ENCODE measurements at places on chromosomes 3 and 15. TPM values are rescaled to one million over a fixed set of nuclear protein-coding genes. Genes with fewer than 3 reads are reported as not detected.

- DNase-seq: no peak
Observed at GRCh38 chr15:77430213-77430612, 9.5 kb downstream of the HMG20A start.

DNA sequence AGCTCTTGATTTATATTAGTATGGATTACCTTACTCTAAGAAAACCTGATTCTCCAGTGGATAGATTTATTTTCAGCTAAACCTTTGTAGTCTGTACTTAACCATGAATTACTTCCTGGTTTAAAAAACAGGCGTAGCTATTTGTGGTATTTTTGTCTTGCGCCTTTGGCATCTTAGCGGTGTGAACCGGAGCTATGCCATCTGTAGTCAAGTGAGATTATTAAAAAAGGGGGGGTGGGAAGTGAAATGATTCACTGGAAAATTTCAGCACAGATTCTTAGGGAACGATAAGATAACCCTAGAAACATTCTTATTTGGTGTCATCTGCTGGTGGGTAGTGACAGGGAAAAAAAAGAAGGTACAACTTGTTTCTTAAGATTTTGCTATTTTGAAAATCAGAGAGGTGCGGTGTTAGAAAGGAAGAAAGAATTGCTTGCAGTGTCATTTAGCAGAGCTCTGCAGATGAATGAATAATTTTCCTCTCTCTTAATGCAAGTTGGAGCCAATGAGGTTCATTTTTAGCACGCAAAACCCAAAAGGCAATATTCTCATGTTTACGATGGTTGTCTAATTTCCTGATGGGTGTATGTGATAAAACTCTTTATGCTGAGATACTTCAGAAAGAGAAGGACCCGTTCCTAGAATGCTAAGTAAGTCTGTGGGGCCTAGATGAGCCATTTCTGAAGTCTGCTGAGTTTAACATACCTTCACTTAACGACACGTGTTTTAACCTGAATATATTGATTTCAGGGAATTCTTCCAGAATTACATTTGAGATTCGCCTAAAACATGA is 44.0 kb downstream of the PSMD6 start:
- DNase-seq: no peak

GRCh38 chr3:10964537-10965167 is 27.9 kb upstream of the SLC6A1 start:
- no peak for DNase-seq

GRCh38 chr15:92492551-92493115 is 99.0 kb downstream of the ST8SIA2 start:
- DNase-seq: no peak

DNA sequence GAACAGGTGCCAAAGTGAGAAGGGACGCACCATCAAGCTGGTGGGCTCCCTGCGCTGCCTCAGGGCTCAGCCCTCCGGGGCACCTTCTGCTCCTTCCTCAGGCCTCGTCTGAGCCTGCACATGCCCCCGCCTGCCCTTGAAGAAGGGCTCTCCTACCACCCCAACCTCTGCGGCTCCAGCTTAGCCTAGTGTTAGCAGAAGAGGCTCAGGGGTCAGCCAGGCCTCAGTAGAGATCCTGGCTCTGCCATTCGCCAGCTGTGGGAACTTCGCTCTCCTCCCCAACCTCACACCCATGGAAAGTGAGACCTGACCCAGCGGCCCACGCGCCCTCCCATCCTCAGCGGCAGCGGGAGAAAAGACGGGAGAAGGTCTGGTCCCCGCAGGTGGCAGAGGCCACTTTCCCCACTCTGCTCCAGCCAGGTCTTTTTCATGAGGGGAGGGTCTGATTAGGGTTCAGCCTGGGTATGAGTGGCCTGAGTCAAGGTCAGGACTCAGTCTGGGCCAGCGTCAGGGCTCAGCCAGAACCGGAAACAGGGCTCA is 8.2 kb downstream of the GRIP2 start:
- no peak for DNase-seq

The COL8A1 gene
- 184 TPM for total RNA-seq

DNA sequence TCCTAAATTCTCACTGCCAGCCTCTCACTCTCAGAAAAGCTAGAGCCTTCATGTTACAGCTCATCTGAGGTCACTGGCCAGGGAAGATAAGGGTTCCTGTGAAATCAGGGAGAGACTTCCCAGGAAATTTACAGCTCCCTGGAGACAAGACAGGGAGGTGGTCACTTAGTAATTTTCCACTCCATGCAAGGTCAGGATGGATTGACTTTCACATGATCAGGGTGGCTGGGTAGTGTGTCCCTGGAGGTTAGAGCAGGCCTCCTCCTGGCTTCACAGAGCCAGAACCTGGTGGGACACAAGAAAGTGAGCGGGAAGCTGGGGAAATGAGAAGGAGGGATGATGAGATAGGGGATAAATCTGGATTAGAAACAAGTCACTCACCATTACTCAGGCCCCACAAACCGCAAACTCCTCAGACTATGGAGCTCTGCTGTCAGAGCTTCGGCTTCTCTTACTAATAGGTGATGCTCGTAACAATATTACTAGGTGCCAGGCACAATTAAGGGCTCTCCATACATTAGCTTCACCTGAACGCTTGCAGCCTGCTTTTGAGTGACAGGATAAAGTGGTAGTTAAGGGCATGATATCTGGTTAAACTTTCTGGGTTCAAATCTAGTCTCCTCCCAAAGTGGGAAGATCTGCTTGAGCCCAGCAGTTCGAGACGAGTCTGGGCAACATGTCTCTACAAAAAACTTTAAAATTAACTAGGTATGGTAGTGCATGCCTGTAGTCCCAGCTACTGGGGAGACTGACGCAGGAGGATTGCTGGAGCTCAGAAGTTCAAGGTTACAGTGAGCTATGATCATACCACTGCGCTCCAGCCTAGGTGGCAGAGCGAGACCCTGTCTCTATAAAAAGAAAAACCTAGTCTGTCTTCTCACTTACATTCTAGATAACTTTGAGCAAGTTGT is 24.9 kb downstream of the DUOX2 start:
- no peak for DNase-seq

GRCh38 chr3:189157232-189158007 is 14.4 kb upstream of the TPRG1 start:
- no peak for DNase-seq

The PLSCR5 gene
- not detected for total RNA-seq

DNA sequence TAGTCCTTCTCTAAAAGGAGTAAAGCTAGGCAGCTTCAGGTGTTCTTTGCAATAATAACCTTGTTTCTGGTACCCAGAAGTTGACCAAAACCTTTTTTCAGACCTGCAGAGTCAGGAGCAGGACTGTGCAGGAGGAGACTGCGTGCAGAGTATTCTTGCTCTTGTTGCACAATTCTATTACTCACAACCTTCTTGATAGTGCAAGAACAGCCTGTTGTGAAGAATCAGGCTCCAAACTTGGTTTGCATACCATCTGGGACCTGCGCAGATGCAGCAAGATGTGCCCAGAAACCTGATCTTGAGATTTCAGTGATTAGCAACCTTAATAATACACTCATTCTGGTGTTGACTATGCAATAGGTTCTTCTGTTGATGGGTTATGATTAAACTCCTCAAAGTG is 111.9 kb downstream of the ATG7 start:
- DNase-seq: no peak
